Sigmoid colon (tissue), 7 donors: ENCODE measurements at places on chromosomes 2 and 18. TPM values are rescaled to one million over a fixed set of nuclear protein-coding genes. Genes with fewer than 3 reads are reported as not detected.

The ICA1L gene
- polyA plus RNA-seq, result 1.3 TPM

The TEX44 gene
- polyA plus RNA-seq, result not detected

The FSHR gene
- polyA plus RNA-seq, result not detected

The NYAP2 gene
- polyA plus RNA-seq, result not detected

The CDK15 gene
- 0.60 TPM for polyA plus RNA-seq

The RTP5 gene
- polyA plus RNA-seq, result 0.19 TPM

The PID1 gene
- 20.3 TPM for polyA plus RNA-seq

DNA sequence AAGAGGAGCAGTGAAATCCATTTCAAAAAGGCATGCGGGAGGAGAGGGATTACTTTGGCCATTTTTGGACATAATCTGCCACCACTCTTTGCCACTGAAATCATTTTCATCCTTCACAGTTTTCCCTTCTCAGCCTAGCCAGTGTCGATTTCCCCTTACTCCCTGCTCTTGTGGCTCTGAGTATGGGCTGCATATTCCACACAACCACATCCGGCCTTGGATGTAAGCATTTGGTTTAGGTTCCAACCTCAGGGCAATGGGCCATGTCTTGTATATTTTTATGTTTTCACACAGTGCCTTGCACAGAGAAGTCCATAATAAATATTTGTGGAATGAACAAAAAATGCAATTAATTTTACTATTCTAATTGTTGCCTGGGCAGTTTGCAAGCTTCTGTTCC, 7.7 kb upstream of the SERPINE2 start:
- no peak for DNase-seq

DNA sequence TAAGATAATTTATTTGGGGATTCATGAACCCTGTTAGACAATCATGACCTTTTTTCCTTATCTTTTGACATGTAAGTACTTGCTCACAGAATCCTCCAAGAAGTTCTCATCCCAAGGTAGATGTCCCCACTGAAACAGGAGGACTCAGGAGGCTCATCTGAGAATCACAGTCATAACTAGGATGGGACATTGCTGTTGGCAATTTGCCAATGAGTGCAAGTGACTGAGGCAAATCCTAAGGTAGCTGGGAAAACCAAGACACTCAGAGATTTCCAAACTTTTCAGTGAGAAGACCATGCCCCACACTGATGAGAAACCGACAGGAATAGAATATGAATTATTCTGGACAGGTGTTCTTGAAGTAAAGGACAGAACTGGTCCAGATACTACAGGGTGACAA, 735.0 kb downstream of the TMEM182 start:
- DNase-seq, result no peak

- DNase-seq, result no peak
These were observed 126.0 kb downstream of the NXPH2 start for GRCh38 chr2:138654146-138654545.

- DNase-seq, result no peak
These were observed 194.1 kb downstream of the CLIP4 start for GRCh38 chr2:29309090-29310029.

GRCh38 chr18:57585855-57586250, 649 bp downstream of the FECH start:
- no peak for DNase-seq

- no peak for DNase-seq
These were observed 342.8 kb downstream of the DYSF start for GRCh38 chr2:71796174-71796593.

DNA sequence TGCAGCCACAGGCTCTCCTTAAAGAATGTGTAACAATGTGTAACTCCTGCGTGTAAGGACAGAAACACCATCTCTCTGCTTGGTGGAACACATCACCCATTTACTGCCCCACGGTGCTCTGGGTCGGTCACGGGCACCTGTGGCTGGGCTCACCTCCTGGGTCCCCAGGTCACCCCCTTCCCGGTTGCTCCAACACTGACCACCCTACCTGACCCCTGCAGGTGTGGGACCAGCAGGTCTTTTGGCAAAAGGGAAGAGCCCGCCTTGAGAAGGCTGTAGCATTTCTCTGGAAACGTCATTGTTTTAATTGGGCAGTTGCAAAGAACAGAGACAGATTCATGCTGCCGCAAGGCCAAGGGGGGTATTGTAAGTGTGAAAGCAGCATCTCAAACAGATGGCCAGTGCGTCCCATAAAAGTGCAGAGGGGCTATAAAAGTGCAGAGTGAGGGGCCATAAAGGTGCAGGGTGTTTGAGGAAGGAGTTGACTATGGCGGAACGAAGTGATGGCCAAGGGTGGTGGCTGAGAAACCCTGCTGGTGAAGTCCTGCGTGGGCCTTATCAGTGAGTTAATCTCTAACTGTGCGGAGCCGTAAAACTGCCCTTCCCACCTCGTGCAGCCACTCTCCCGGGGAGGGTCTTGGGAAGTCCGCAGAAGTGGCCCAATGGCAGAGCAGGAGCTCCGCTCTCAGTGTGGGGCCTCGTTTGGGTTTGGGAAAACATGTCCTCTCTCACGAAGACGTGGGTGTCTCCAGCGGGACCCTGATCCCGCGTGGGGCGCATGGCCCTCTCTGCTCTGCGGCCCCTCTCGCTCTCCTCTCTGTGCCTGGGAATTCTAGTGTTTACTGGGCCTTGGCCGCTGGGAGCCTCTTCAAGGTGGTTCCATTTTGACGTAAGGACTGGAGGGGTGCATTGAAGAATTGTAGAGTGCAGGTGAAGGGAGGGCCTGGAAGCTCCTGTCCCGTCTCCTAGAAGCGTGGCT, 13.7 kb upstream of the NEU4 start:
- DNase-seq, result no peak

DNA sequence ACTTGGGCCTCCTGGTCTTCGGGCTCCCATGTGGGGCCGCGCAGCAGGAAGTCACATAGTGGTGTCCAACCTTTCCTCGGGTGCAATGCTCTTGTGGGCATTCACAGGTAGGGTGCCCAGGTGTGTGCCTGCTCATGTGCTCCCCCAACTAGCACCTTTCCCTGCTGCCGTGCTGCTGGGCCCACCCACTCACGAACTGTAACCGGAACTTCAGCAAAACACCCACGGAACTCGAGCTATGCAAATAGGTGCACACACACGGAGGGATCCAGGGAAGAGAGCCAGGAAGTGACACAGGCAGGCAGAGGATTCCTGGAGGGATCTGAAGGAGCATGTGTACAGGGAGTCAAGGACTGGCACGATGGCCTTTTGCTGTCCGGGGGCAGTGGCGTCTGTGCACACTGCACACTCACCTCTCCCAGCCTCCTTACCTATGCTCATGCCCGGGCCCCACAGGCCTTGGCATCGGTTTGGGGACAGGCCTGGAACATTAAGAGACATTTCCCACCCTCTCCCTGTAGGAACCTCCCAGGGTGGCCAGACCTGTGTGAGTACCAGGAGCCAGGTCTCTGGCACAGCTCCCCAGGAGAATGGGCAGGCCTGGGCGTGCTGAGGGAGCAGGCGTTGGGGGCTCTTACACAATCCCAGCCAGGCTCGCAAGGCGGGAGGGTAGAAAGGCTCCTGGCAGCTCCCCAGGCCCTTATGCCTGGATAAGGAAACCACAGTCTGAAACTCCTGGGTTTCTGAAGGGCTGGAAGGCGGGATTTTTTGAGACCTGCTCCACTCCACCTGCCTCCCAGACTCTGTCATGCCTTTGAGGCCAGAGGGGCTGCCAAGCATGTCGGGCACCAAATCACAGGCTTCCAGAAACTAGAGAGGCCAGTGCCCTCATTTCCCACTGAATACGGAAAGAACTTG, 6.6 kb upstream of the PTMA start:
- peak; percentile 88 for DNase-seq

- DNase-seq, result no peak
These were observed 66.9 kb downstream of the ACVR1 start for GRCh38 chr2:157809212-157809611.

DNA sequence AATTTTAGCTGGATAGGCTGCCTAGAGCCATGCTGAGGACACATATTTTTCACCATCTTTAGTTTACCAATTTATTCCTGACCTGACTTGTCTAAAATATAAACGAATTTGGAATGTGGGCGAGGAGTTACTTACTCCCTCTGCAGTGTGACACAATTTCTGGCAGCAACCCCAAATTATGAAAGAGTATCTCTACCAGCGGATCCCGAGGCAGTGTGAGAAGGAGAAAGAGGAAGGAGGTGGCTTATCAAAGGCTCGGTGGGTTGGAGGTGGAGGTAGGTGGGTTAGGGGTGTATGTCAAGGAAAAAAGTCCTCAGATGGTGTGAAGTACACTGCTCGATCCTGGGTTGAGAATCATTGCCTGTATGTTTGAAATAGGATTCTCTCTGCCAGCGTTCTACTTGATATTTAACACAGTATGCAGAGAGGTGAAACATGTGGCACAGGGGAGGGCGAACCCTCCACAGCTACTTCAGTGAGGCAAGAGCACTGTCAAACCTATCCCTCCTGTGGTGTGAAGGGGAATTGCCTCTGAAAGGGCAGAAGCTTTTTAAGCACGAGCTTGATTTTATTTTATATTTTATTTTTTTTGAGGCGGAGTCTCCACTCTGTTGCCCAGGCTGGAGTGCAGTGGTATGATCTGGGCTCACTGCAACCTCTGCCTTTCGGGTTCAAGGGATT, 76.0 kb downstream of the RFTN2 start:
- no peak for DNase-seq

DNA sequence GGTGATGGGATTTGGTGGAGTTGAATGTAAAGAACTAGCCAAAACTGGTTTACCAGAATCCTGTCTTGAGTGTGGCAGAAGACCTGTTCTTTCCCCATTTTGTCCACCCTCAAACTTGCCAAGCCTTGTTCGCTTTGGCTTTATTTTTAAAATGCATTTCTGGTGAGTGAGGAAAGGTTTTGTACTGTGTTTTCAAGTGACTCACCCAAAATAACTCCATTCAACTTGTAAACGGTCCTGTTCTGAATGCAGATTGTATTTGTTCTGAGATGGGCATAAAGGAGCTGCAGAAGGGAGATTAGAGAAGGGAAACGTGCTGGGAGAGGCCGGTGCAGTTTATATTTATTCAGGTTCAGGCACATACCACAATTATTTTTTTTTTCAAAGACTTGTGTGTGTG, 5.3 kb upstream of the ITPRID2 start:
- no peak for DNase-seq

DNA sequence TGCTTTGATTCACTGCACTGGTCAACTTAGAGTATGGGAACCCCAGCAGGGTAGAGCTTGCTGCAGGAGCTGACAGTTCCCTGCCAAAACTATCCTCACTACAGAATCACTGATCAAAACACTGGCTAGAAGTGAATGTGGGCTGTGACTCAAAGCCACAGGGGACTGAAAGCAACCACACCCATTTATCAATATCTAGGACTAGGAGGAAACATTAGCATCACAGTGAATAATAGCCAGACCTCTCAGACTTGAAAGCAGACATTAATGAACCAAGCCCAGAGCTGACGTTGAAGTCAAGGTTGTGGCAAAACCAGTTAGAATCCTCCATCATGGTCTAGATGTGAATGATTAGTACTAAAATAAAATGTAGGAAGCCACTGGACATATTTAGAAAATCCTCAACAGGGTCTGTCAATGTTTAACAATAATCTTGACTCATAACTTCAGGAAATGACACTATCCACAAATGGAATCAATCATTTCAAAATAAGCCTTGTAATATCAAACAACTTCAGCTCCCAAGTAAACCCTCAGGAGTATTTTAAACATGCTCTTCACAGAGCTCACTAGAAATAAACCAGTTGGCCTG, 131.4 kb downstream of the CDH20 start:
- DNase-seq, result no peak

DNA sequence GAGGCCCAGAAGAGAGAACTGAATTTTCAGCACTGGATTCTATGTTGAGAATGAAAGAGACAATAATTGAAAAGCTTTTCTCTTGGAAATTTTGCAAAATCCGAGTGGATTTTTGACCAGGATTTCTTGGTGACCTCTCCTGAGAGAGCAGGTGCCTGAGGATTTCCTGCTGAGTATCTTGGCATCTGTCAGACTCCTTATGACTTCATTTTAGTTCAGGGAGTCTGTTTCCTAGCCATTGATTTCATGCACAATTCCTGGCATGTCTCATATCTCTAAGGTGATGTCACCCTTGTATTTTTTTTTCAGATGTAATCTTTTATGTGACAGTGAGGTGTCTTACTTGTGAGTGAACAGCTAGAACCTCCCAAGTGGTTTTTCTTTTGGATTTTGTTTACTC, 195.9 kb downstream of the NEDD4L start:
- DNase-seq, result no peak

DNA sequence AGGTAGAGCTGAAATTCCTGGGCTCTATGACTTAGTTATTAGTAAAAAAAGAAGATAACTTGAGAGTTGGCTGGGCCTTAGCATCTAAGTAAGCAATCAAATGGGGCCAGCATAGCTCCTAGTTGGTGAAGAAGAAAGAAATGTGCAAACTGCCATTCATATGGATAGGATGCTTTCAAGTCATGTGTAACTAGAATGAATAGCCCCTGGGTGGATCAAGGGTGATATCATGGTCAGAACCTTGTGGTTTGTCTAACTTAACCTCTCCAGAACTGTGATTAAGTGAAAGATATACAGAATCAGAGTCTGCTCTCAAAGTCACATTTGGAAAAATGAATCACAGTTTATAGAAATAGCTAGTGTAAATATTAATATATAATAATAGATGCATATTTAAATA, 198.7 kb upstream of the DTNA start:
- DNase-seq, result no peak

- DNase-seq, result no peak
These were observed 36.4 kb downstream of the TBC1D8 start for GRCh38 chr2:101114815-101115214.

DNA sequence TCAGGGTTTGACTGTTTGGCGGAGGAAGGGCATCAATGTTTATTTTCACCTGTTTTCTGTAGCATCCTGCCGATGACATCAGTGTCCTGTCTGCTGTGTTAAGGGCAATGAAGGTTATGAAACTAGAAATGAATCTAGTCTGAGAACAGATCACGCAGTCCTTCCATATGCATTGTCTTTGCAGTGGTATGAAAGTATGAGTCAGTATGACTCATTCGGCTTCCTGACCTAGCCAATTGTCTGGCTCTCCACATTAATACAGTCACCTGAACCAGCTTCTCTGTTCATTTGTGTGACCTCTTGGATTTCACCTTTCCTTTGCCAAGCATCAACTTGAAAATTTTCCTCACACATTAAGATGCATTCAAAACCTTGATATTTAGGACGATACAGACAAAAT, 353.8 kb downstream of the RND3 start:
- no peak for DNase-seq
